Stimulated activated CD4-positive, alpha-beta T cell treated with anti-CD3 and anti-CD28 coated beads, Interleukin-2, amount 100 ng/mL, for 48 hours (primary cell): ENCODE measurements at places on chromosomes 6 and 20.

GRCh38 chr6:154792761-154793160 is 59.5 kb downstream of the SCAF8 start:
- DNase-seq = no peak

GRCh38 chr6:28351087-28351486 is 1.3 kb downstream of the ZKSCAN3 start:
- DNase-seq = no peak

DNA sequence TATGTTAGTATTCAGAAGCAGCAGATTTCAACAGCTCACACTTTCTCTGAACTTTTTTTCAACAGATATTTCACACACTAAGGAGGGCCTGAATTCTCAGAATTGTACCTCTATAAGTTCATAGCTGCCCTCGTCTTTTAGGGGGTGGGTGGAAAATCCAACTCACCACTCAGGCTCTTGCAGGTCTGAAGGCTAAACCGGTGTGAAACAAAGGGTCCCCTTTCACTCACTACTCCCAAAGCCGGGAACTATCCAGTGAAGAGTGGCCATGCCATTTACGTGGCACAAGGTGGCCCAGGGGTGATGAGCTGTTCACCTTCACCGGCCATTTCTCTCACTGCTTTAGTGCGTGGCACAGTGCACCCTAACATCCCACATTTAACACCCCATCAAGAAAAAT is 24.2 kb downstream of the TBC1D7 start:
- DNase-seq = no peak

DNA sequence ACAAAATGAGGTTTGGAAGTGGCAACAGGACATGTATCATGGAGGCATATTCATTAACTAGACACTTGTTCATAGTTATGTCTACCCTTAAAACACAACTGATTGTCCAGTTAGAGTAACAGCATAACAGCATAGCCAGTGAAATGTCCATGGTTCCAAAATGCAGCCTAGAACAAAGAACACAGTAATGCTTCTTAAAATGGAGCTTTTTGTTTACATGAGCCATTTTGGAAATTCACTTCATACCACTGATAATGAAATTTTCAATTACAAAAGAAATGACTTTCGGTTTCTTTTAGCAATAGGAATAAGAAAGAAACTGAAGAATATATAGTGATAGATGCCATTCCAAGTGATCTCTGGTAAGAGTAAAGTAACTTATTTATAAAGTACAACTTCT is 111.1 kb upstream of the DST start:
- no peak for DNase-seq

DNA sequence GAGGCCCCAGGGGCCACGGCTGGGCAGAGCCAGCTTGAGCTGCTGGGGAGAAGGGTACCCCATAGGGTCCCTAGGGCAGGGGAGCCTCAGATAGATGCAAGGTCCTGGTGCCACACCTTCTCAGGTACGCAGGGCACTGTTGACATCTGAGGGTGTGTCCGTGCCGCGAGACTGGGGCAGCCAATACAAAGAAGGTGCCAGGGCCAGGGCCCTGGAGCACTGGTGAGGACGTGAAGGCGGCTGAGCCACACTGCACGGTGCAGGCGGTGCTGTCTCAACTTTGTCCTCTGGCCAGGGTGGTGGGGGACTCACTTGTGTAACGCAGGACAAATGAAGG is 649 bp upstream of the LRRC73 start:
- no peak for DNase-seq

- DNase-seq = no peak
Measured at GRCh38 chr6:65081756-65082155, 625.3 kb downstream of the EYS start.

- DNase-seq = no peak
Measured at GRCh38 chr6:71544028-71544427, 255.4 kb downstream of the OGFRL1 start.
